Thyroid gland (tissue), 4 donors: ENCODE measurements at places on chromosomes 7 and 10. TPM values are rescaled to one million over a fixed set of nuclear protein-coding genes. Genes with fewer than 3 reads are reported as not detected.

DNA sequence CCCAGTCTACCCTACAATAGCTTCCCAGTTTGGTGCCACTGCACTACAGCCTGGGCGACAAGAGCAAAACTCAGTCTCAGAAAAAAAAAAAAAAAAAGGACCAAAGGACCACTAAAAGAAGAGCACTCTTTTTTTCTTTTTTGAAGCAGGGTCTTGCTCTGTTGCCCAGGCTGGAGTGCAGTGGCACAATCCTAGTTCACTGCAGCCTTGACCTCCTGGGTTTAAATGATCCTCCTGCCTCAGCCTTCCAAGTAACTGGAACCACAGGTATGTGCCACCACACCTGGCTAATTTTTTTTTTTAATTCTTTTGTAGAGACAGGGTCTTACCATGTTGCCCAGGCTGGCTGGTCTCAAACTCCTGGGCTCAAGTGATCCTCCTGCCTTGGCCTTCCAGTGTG lies 14.0 kb downstream of the PLAU start:
- H3K36me3 ChIP-seq: no peaks in the 10 kb centered on the region
- peaks cover 4% of the 10 kb centered on the region for H3K4me1 ChIP-seq
- H3K27ac ChIP-seq: no peak overlapping the region
- no peaks in the 10 kb centered on the region for H3K27me3 ChIP-seq

GRCh38 chr7:94228678-94229077 lies 166.0 kb upstream of the COL1A2 start:
- H3K27me3 ChIP-seq: no peaks in the 10 kb centered on the region
- no peaks in the 10 kb centered on the region for H3K36me3 ChIP-seq
- DNase-seq: no peak
- H3K4me1 ChIP-seq: no peaks in the 10 kb centered on the region
- no peak overlapping the region for H3K4me3 ChIP-seq
- no peak overlapping the region for H3K27ac ChIP-seq

- H3K4me1 ChIP-seq: peaks cover 11% of the 10 kb centered on the region
- no peaks in the 10 kb centered on the region for H3K27me3 ChIP-seq
- H3K4me3 ChIP-seq: no peak overlapping the region
- H3K36me3 ChIP-seq: no peaks in the 10 kb centered on the region
- H3K27ac ChIP-seq: no peak overlapping the region
These were observed 266.0 kb upstream of the PITRM1 start for GRCh38 chr10:3438606-3439005.

RELN gene
- 25.4 TPM for total RNA-seq

OR2A12 gene
- not detected for total RNA-seq

DNA sequence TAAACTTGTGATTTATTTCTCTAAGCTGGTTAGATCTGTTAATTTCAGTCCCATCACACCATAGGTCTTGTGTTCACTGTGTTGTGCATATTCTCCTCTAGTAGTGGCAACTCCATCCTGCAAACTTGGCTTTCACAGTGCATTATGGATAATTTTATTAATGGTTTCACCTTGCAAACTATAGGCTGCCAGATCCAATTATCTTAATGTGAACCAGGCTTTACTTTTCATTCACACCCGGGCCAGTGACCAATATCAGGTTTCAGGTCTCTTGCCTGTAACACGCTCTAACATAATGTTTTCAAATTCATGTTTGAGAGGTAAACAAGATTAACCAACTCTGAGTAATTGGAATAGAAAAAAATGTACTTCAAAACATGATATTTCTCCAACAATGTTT lies 1293.0 kb downstream of the REEP3 start:
- H3K4me3 ChIP-seq: no peak overlapping the region
- no peaks in the 10 kb centered on the region for H3K4me1 ChIP-seq
- no peak overlapping the region for H3K27ac ChIP-seq
- H3K36me3 ChIP-seq: no peaks in the 10 kb centered on the region

GRCh38 chr10:3992382-3993178 lies 207.6 kb upstream of the KLF6 start:
- no peaks in the 10 kb centered on the region for H3K36me3 ChIP-seq
- no peaks in the 10 kb centered on the region for H3K27me3 ChIP-seq
- peaks cover 12% of the 10 kb centered on the region for H3K4me1 ChIP-seq
- DNase-seq: no peak
- H3K4me3 ChIP-seq: no peak overlapping the region

DNA sequence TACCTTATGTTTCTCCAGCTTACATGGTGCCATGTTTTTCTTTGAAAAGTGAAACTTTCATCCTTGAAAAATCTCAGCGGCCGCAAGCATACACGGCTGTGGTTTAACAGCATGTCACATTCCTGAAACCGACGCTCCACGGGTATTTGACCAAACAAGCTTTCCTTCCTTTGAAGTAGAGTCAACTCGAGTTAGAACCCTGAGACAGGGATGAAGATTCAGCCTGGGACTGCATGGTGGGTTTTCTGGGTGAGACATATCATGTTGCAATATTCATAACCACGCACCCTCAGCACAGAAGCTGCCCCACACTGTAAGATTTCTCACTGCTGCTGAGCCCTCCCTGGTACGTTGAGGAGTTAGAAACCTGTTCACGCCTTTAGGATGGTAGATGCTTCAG lies 8.1 kb downstream of the CYP26A1 start:
- no peaks in the 10 kb centered on the region for H3K4me1 ChIP-seq
- H3K27me3 ChIP-seq: no peaks in the 10 kb centered on the region
- DNase-seq: no peak
- H3K36me3 ChIP-seq: no peaks in the 10 kb centered on the region

EN2 gene
- total RNA-seq: not detected

DDX56 gene
- 47.3 TPM for total RNA-seq

SPDYE1 gene
- not detected for total RNA-seq

ODAD2 gene
- not detected for total RNA-seq

GRCh38 chr7:88868456-88868855 lies 72.9 kb upstream of the TEX47 start:
- no peaks in the 10 kb centered on the region for H3K27me3 ChIP-seq
- no peak overlapping the region for H3K27ac ChIP-seq
- no peaks in the 10 kb centered on the region for H3K4me1 ChIP-seq

TMEM270 gene
- not detected for total RNA-seq

DNA sequence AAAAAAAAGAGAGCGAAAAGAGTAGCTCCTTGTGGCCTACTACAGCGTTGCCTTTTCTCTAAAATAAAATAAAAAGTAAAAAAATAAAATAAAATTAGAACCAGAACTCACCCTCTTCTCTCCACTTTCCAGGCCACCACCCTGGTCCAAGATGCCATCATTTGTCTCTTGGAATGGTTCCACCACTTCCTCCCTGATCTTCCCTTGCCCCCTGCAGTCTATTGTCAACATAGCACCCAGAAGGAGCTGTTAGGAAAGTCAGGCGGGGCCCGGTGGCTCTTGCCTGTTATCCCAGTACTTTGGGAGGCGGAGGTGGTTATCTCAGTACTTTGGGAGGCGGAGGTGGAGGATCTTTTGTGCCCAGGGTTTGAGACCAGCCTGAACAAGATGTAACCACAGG lies 7.6 kb upstream of the GRID2IP start:
- H3K4me3 ChIP-seq: no peak overlapping the region
- H3K4me1 ChIP-seq: no peaks in the 10 kb centered on the region
- no peaks in the 10 kb centered on the region for H3K36me3 ChIP-seq
- H3K27me3 ChIP-seq: no peaks in the 10 kb centered on the region
- no peak for DNase-seq

GRCh38 chr10:48287417-48288391 lies 13.2 kb upstream of the FRMPD2 start:
- peak; percentile 94 for DNase-seq
- no peaks in the 10 kb centered on the region for H3K27me3 ChIP-seq
- peaks cover 30% of the 10 kb centered on the region for H3K4me1 ChIP-seq
- no peak overlapping the region for H3K4me3 ChIP-seq

DKK1 gene
- total RNA-seq: not detected

SRPK2 gene
- 45.1 TPM for total RNA-seq

ZNF467 gene
- total RNA-seq: 14.4 TPM

NANOS1 gene
- 24.2 TPM for total RNA-seq

DNA sequence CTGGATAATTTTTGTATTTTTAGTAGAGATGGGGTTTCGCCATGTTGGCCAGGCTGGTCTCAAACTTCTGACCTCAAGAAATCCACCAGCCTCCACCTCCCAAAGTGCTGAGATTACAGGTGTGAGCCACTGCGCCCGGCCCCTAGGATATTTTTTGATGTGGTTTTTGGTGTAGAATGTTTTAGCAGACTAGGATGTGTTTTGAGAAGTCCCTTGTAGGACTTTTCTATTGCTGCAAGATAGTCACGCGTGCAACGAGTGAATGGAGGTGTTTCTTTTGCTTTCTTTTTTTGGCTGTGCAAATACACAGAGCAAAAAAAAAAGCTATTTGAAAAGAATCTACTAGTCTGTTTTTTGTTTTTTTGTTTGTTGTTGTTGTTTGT lies 29.8 kb upstream of the KLF6 start:
- H3K36me3 ChIP-seq: no peaks in the 10 kb centered on the region
- peak overlapping the region; percentile 45 for H3K27ac ChIP-seq
- DNase-seq: no peak
- H3K27me3 ChIP-seq: no peaks in the 10 kb centered on the region

- no peak overlapping the region for H3K4me3 ChIP-seq
- no peak for DNase-seq
- H3K4me1 ChIP-seq: no peaks in the 10 kb centered on the region
- no peaks in the 10 kb centered on the region for H3K36me3 ChIP-seq
- H3K27me3 ChIP-seq: no peaks in the 10 kb centered on the region
These were observed 37.7 kb upstream of the SMARCD3 start for GRCh38 chr7:151286148-151286547.

COMTD1 gene
- 73.9 TPM for total RNA-seq

DNA sequence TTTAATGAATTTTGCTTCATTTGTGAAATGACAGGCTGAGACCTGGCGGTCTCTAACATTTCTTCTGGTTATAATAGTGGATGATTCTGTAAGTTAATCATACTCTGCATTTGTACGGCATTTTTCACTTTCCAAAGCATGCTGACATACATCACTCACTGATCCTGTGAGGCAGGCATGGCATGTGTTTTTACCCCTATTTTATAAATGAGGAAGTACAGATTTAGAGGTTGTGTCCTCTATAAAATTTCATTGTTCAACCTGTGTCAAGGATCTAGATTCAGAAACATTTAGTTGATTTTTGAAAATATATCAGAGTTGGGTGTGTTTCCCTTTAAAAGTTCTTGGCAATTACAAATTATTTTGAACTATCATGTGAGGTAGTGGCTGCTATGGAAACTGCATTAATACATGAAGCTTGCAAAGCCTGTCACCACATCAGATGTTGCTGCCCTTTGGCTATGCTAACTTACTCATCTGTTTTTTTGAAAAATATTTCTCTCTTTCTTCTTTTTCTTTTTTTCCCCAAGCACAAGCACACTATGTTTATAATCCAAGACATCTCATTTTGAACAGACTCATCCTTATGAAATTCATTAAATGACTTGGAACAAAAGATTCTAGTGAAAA lies 172.7 kb downstream of the GNAI1 start:
- no peaks in the 10 kb centered on the region for H3K36me3 ChIP-seq
- H3K27ac ChIP-seq: no peak overlapping the region
- H3K4me1 ChIP-seq: peaks cover 8% of the 10 kb centered on the region
- H3K4me3 ChIP-seq: no peak overlapping the region
- H3K27me3 ChIP-seq: no peaks in the 10 kb centered on the region

DNA sequence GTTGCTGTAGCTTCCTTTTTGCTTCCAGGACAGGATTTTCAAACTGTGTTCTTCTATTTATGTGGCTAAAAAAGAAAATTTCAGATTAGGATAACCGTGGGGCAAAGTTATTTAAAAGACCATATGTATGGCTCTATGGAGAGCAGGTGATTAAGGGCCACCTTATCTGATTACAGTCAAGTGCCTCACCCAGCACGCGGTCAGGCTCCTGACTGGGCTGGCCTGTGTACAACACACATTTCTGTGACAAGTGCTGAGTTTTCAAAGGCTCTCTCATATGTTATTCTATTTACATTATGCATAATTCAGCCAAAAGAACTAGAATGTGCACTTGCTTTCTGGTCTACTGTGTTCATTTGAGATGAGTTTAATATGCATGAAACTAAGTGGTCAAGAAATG lies 547.4 kb downstream of the PHTF2 start:
- H3K4me3 ChIP-seq: no peak overlapping the region
- H3K27me3 ChIP-seq: no peaks in the 10 kb centered on the region
- H3K4me1 ChIP-seq: no peaks in the 10 kb centered on the region
- no peaks in the 10 kb centered on the region for H3K36me3 ChIP-seq
- DNase-seq: no peak
- H3K27ac ChIP-seq: no peak overlapping the region

DNA sequence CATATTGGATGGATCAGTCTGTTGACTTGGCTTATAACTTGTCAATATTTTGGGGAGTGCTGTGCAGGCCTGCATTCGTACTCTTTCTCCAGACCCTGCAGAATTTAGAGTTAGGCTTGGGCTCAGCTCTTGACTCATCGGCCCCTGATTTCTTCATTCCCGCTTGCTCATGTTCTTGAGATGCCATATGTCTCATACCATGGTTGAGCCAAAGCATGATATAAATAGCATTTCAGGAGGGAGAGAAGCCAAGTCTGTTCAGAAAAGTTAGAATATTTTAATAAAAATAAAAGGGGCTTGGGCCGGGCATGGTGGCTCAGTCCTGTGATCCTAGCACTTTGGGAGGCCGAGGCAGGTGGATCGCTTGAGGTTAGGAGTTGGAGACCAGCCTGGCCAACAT lies 898.1 kb downstream of the TYW1 start:
- no peak overlapping the region for H3K27ac ChIP-seq
- no peaks in the 10 kb centered on the region for H3K27me3 ChIP-seq
- H3K36me3 ChIP-seq: no peaks in the 10 kb centered on the region
- no peaks in the 10 kb centered on the region for H3K4me1 ChIP-seq
- no peak for DNase-seq

GRCh38 chr7:132255115-132255797 lies 321.0 kb downstream of the PLXNA4 start:
- H3K36me3 ChIP-seq: no peaks in the 10 kb centered on the region
- H3K4me1 ChIP-seq: peaks cover 17% of the 10 kb centered on the region
- H3K27me3 ChIP-seq: no peaks in the 10 kb centered on the region
- H3K4me3 ChIP-seq: no peak overlapping the region
- peak; percentile 31 for DNase-seq

ANKRD2 gene
- not detected for total RNA-seq

OLAH gene
- total RNA-seq: not detected

DNA sequence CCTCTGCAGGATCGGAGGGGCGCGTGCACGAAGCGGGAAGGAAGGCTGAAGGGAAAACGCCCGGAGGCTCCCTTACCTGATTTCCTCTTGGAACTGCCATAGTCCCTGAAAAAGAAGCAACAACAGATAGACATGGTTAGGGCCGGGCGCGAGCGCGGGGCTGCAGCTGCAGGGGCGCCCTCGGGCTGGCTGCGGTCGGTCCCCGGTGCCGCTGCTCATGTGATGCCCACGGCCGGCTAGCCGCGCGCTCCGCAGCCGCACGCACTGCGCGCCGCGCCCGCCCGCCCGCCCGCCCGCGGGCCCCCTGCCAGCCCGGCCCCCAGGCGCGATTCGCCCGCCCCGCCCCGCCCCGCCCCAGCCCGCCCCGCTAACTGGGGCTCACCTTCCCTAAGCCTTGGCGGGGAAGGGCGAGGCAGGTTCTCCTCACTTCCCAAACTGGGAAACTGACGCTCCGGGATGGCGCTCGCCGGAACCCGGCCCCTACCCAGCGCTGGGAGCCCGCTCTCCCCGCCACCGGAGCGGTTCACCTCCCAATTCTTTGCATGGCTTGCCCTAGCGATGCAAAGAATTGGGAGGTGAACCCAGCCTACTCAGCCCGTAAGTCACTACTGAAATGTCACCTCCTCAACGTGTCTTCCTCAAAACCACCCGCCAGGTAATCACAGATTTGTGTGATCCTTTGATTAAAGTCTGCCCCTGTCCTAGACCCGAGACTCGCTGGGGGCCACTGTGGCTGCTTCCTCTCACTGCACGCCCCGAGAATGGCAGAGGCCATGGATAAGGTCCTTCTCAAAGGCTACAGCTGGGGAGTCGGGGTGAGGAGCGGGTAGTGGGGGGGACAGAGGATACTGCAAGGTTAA lies 162.2 kb downstream of the SH3PXD2A start:
- H3K4me3 ChIP-seq: no peak overlapping the region
- H3K36me3 ChIP-seq: no peaks in the 10 kb centered on the region
- no peak for DNase-seq
